PC-3 (cell line): ENCODE measurements at places on chromosomes 12 and 14. TPM values are rescaled to one million over a fixed set of nuclear protein-coding genes. Genes with fewer than 3 reads are reported as not detected.

CFAP251 gene
- total RNA-seq, result 3.2 and 11.5 TPM in 2 replicates

DNA sequence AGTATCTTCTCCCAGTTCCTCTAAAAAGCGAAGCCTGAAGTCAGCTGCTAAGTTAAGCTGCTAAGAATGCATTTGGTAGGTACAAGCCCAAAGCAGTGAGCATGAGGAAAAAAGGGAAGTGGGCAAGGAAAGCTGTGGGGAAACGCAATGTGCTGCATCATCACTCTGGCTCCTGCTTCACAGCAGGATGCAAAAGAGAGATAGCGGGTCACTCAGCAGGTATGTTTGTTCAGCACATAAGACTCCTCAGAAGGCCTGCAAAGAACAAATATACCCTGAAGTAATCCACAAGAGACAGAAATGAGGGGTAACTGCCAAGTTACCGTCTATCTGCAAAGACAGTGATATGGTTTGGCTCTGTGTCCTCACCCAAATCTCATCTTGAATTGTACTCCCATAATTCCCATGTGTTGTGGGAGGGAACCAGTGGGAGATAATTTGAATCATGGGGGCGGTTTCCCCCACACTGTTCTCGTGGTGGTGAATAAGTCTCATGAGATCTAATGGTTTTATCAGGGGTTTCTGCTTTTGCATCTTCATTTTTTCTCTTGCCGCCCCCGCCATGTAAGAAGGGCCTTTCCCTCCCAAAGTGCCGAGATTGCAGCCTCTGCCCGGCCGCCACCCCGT lies 127.4 kb upstream of the EGLN3 start:
- peak; percentile 53 for DNase-seq

DNA sequence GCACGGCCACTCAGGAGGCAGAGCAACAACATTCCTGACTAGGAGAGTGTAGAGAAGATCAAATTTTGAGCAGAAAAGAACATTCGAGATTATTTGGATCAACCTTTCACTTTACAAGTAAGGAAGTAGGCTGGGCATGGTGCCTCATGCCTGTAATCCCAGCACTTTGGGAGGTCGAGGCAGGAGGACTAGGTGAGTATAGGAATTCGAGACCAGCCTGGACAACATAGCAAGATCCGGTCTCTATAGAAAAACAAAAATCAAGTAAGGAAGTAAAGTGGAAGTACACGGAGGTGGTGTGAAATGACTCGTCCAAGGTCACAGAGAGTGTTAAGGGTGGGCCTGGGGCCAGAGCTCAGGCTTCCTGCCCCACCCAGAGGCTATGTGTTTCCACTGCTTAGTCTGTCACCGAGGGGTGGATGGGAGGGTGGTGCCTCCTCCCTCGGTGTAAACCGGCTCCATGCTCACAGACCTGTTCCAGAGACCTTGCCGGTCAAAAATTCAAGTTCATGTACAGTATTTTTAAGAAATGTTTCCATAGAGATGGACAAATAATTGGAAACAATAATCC lies 51.9 kb downstream of the MAP1LC3B2 start:
- DNase-seq, result peak; percentile 32

ASPG gene
- total RNA-seq, result 0.22 TPM in 1 of 2 replicates, not detected in the other

CCDC175 gene
- total RNA-seq, result not detected in 2 replicates

DNA sequence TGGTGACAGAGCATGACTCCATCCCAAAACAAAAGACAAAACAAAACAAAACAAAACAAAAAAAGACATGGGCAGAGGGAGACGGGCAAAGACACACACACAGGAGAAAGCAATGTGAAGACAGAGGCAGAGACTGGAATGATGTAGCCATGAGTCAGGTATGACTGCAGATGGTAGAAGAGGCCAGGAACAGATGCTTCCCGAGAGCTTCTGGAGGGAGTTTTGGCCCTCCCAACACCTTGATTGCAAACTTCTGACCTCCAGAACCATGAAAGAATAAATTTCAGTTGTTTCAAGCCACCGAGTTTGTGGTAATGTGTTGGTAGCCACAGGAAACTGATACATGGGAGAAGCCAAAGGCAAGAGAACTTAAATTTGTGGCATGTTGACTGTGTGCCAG lies 27.1 kb downstream of the VWF start:
- DNase-seq, result peak; percentile 75

- DNase-seq, result no peak
These were observed 15.4 kb upstream of the PLEKHG3 start for GRCh38 chr14:64688811-64689281.

DNA sequence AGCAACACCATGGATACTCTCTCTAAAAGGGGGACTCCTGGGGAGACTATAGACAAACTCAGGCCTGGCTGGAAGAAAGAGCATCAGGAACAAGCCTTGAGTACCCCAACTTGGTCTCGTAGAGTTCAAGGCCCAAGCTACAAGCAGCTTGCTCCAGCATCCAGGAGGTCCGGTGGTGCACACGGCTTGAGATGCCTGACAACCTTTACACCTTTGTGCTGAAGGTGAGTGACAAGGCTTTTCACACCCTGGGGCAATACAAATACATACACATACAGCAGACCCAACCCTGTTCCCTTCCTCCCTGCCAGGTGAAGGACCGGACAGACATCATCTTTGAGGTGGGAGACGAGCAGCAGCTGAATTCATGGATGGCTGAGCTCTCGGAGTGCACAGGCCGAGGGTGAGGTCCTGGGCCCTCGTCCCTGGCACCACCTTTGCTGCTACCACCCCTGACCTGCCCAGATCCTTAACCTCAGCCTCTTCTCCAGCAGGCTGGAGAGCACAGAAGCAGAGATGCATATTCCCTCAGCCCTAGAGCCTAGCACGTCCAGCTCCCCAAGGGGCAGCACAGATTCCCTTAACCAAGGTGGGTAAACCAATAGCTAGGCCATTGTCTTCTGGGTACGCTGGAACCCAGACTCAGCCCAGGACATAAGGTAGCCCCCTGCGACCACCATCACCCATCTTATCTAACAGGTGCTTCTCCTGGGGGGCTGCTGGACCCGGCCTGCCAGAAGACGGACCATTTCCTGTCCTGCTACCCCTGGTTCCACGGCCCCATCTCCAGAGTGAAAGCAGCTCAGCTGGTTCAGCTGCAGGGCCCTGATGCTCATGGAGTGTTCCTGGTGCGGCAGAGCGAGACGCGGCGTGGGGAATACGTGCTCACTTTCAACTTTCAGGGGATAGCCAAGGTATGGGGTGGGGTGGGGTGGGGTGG lies 41.2 kb downstream of the SH2B3 start:
- no peak for DNase-seq

GRCh38 chr12:52865090-52865944 lies 16.5 kb upstream of the KRT78 start:
- DNase-seq, result peak; percentile 87

DNA sequence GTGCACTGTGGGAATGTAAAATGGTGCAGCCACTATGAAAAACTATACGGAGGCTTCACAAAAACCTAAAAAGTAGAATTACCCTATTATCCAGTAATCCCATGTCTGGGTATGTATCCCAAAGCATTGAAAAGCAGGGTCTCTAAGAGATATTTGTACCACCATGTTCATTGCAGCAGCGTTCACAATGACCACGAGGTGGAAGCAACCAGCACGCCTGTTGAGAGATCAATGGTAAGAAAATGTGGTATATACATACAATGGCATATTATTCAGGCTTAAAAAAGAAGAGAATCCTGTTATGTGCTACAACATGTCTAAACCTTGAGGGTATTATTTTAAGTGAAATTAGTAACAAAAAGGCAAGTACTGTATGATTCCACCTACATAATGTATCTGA lies 910 bp upstream of the NOPCHAP1 start:
- DNase-seq, result no peak

TSPAN11 gene
- not detected in 2 replicates for total RNA-seq

PDZRN4 gene
- total RNA-seq, result not detected in 2 replicates

- no peak for DNase-seq
These were observed 39.4 kb downstream of the RTN1 start for GRCh38 chr14:59831121-59831730.

GRCh38 chr14:70893858-70894291 lies 13.4 kb upstream of the PCNX1 start:
- no peak for DNase-seq

DNA sequence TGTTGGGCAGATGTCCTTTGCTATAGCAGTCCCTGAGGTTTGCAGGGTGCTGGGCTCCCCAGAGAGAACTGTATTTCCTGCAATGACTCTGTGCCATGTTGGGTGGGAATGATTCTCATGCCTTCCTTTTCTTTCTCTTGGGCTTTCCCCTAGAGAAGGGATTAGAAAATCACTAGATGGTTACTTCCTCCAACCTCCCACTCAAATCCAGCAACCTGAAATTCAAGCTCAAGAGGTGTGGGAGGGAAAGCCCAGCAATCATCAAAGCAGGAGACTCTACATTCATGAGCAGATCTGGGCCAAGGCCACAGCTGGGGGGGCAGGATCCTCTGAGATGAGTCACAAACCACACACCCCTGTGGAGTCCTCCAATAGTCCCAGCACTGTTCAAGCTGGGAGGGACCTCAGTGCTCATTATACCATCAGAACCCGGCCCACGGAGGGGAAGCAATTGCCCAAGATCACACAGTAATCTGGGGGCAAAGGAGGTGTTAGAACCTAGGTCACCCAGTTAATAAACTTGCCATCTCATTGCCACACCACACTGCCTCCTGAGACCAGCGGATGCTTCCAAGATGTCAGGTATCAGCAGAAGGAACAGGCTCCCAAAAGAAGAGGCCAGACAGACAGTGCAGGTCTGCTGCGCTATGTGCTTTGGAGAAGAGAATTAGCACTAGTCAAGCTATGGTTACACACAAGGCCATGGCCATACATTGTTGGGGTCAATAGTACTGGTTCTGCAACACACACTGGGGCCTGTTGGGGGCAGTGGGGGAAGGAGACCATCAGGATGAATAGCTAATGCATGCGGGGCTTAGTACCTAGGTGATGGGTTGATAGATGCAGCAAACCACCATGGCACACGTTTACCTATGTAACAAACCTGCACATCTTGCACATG lies 65.7 kb downstream of the TTC9 start:
- DNase-seq, result peak; percentile 88

TGM1 gene
- total RNA-seq, result 2.6 and 3.2 TPM in 2 replicates

- DNase-seq, result peak; percentile 72
These were observed 4.5 kb downstream of the PRPF40B start for GRCh38 chr12:49627752-49628360.
